Stimulated activated CD4-positive, alpha-beta T cell treated with anti-CD3 and anti-CD28 coated beads, Interleukin-15, amount 100 ng/mL, for 1 hour (primary cell): ENCODE measurements at places on chromosomes 4 and X.

DNA sequence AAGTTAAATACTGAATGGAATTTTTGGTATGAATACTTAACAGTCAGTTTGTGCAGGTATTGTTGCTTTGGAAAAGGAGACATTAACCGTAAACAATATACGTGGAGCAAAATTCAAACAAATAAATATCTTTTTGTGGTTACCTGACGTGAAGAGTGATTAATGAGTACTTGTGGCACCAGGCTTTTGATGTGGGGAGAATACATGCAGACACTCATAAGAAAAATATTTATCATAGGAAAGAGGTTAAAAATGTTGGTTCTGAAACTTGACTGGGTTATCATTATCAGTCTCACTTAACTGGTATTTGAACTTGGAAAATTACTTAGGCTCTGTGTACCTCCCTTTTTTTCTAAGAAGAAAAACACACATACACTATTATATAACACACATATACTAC, 136.4 kb upstream of the NDST4 start:
- DNase-seq = no peak

- no peak for DNase-seq
These were observed 136.0 kb downstream of the GABRB1 start for GRCh38 chr4:47167081-47168035.

- no peak for DNase-seq
These were observed 2.4 kb upstream of the TLR10 start for GRCh38 chr4:38785041-38785790.

- no peak for DNase-seq
These were observed 1.0 kb downstream of the SH3KBP1 start for GRCh38 chrX:19886375-19886774.

DNA sequence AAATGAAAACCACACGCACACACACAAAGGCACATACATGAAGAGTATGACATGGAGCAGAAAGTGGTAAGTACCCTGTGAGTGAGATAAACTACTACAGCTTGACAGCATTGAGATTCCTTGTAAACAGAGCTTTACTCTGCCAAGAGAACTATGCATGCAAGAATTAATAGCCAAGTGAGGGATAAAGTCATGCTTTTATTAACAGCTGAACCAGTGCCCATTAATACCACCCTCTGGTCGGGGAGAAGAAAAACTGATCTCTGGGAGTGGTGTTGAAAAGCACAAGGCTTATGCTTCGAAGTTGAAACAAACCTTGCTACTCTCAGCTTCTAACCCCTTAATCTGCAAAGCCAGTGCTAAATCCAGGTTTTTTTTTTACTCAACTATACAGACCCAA, 95.9 kb upstream of the C1QTNF7 start:
- DNase-seq = no peak

GRCh38 chr4:83821493-83821892, 285.6 kb downstream of the GPAT3 start:
- DNase-seq = no peak

DNA sequence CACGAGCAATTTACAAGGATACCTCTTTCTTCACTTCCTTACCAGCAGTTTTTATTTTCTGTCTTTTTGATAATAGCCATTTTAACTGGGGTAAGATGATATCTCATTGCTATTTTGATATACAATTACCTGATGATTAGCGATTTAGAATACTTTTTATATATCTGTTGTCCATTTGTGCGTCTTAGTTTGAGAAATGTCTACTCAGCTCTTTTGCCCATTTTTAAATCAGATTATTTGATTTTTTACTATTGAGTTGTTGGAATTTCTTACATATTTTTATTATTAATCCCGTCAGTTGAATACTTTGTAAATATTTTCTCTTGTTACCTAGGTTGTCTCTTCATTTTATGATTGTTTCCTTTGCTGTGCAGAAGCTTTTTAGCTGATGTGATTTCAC, 1.5 kb upstream of the SPIN2A start:
- no peak for DNase-seq

DNA sequence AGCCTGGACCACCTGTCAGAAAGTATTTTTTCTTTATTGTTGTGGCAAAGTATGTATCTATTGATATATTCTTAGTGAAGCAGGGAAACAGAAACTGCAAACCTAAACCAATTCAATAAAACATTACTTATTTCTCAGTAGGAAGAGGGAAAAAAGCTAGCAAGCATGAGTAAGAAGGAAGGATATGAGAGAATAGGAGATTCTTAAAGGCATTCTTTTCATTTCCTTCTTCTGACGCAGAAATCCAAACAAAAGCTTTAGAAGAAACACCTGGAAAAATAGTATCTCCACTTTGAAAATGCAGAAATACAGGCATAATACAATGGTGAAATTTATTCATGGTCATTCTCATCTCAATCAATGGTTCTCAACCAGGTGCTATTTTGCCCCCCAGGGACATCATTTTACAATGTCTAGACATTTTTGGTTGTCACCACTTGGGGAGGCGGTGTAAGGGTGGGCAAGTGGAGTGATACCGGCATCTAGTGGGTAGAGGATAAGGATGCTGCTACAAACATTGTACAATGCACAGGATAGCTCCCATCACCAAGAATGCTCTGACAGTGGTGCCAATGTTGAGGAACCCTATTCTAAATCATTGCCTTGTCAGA, 21.7 kb upstream of the ATXN3L start:
- DNase-seq = no peak

DNA sequence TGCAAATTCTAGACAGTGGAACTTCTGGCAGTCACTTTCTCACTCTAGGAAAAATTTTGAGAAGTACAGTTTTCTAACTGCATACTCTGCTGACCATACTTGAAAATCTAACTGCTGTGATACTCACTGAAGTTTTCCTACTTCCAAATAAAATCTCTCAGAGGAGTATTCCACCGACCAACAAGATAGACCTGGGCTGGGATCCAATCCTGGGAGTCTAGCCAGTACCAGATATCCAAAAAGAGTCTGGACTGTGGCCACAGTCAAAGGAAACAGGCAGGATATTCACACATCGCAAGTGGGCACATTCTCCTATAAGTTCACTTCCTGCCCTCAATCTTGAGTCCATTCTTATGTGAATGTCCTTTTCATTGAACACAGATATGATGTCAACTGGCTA, 1138.7 kb upstream of the PCDH7 start:
- DNase-seq = no peak

GRCh38 chr4:170671171-170671570, 581.4 kb upstream of the AADAT start:
- no peak for DNase-seq

- no peak for DNase-seq
These were observed 179.1 kb upstream of the KLHL4 start for GRCh38 chrX:87338510-87338909.

- DNase-seq = no peak
These were observed 44.9 kb downstream of the JADE1 start for GRCh38 chr4:128854433-128854832.

DNA sequence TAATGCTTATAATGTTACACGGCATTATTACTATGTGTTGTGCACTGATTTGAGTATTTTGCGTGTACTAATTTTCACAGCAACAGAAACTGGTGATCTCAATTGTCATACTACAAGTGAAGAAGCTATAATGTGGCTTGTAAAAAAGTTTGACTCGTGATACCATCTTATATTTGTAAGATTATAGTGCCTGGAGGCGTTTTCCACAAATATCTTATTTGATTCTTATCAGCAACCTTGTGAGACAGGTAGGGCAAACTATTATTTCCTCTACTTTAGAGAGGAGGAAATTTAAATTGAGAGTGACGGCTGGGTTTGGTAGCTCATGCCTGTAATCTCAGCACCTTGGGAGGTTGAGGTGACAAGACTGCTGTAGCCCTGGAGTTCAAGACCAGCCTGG, 4.5 kb downstream of the CUL4B start:
- no peak for DNase-seq

GRCh38 chr4:113116414-113117357, 67.2 kb downstream of the ANK2 start:
- DNase-seq = no peak

DNA sequence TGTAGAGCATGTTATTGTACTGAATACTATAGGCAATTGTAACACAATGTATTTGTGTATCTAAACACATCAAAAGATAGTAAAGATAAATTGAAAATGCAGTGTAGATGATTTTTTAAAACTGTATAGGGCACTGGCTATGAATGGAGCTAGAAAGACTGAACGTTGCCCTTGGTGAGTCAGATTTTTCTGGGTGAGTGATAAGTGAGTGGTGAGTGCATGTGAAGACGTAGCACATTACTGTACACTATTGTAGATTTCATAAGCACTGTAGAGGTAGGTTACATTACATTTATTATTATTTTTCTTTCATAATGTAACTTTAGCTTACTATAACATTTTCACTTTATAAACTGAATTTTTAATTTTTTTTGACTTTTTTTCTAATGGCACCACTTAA, 1491.6 kb downstream of the TECRL start:
- no peak for DNase-seq

- no peak for DNase-seq
These were observed 65.2 kb downstream of the TRIM2 start for GRCh38 chr4:153269218-153269990.

DNA sequence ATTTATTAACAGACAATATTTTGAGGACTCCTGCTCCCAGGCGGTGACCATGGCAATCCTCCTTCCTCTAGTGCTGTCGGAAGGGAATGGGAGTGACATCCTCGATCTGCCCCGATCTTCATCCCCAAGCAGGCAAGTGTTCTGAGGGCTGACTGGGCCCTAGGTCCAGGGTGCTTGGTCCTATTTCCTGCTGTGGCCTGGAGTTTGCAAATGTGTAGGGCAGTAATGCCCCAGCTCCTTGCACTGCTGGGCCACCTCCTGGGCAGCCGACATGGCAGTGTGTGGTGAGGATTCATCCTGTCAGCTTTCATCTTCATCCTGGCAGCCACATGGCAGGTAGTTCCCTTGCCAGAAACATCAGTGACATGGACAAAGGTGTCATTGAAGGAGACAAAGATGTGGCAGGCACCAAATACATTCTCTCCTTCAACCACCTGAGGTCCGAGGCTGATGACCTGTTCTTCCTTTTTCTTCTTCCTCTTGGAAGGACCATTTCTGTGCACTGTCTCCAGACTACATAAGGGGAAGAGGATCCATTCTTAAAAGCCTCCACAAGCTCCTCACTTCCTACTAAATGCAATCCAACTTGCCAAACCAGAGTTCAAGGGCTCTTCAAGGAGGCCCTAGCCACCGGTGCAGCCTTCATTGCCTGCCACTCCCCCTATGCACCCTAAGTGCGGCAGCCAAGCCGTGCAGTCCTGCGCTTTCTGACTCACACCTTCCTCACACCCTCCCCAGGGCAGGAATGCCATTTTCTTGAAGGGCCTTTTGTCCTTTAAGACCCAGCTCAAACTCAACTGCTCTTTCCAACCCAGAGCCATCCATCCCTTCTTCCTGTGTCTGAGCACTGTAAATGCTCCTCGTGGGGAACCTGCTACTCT, 65.7 kb downstream of the TMEM154 start:
- DNase-seq = no peak

DNA sequence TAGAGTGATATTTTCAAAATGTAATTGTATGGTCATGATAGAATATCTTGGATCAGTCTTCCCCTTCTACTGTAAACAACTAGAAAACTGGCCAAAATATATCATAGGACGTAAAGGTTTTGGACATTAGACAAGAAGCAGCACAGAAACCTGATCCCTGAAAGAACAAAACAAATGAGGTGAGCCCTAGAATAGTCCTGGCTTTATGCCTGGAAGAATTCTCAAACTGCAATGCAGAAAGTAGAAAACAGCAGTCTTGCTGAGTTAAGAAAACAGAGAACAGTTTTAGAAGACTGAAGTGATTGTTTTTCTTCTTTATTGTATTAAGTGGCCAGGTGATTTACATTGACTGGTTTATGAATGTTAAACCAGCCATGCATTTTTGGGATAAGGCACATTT, 19.5 kb downstream of the NSUN7 start:
- no peak for DNase-seq

DNA sequence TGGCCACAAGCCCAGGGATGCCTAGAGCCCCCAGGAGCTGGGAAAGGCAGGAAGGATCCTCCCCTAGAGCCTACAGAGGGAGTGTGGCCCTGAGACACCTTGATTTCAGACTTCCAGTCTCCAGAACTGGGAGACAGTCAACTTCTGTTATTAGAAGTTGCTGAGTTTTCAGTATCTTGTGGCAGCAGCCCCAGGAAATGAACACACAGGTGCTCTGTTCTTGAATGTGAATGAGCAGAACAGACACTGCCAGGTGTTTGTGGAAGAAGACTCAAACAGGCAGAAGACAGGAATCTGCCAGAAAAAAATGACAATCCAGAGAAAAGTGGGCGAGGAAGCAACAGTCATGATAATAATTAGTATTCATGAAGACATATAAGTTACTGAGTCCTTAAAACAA, 64.5 kb upstream of the STS start:
- no peak for DNase-seq

- DNase-seq = no peak
These were observed 40.4 kb downstream of the HPGDS start for GRCh38 chr4:94302191-94302590.

DNA sequence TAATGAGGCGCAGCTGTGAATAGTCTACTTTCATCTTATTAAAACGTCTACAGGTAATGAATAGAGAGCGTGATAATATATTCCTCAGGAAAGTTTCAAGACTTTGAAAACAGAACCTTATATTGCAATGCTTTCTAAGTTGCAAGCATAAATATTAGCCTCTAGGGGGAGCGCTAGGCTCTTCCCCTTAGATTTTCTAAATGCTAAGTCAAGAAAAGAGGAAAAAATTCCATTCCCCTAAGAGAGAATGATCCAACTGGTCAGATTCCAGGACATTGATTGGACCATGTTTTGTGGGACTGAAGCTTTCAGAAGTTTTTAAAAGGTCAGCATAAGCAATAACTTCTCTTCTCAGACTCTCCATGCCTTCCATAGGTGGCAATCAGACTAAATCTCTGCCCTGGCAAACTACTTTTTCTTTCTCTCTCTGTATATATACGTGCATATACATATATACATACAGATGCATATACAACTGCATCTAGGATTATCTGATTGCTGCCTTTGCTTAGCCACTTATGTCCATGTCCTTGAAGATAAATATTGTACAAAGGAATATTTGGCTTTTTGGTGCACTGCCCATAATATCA, 492.9 kb downstream of the INPP4B start:
- no peak for DNase-seq

DNA sequence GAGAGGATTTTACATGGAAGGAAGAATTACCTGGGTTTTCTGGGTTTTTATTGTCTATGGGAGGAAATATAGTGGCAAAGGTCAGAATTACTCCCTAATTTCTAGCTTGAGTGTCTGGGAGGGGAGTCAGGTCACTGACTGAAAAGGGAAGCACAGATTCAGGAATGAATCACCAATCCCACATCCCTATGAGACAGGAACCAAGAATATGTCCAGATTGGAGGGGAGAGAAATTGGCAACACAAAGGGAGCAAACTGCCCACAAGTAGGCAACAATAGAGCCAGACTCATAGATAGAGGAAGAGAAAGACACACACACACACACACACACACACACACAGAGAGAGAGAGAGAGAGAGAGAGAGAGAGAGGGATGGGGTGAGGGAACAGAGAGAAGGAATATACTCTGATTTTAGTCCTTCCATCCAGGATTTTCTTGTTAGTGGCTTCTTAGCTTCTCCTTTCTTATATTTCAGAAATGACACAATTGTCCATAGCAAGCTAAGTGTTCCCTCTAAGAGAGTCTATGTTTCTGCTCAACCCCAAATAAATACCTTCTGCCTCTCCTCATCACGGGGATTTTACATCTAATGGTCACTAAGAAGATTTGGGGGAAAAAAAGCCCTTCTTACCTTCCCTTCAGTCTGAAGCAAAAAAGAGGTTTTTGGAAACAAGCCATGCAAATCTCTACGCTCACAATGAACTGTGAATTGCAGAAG, 12.0 kb downstream of the P2RY10 start:
- DNase-seq = no peak
